ENCODE measurements at places on chromosomes 5 and 9.

DNA sequence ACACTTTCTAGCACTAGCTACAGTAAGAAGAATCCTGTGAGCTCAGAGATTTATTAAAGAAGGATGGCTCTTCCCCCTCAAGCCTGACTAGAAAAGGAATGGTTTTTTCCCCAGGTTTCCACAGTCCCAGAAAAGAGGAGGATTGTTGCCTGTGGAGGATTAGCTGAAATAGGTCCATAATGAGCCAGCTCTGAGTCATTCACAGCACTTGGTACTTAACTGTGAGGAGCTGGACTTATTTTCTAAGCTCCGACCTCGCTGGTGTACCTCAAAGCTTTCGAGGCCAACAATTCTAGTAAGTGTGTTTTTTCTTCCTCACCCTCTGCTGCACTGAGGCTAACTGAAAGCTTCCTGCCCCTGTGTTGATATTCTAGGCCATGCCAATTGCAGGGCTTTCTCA, 222.5 kb upstream of the IL12B start:
- no peak for DNase-seq

DNA sequence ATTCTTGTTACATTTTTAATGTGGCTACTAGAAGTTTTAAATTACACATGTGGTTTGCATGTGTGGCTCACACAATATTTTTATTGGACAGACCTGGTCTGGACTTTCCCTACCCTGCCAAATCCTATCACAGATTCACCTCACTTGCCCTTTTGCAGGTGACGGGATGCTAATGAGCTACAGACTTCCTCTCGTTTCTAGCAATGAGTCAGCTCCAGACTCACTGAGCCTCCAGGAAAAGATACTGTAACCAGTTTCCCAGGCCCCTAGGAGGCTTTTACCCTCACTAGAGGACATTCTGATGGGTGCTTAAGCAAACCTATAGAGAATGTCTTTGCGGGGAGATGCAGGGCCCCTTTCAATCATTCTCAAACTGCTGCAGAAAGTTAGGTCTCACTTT, 135.4 kb downstream of the WDR41 start:
- DNase-seq: no peak

DNA sequence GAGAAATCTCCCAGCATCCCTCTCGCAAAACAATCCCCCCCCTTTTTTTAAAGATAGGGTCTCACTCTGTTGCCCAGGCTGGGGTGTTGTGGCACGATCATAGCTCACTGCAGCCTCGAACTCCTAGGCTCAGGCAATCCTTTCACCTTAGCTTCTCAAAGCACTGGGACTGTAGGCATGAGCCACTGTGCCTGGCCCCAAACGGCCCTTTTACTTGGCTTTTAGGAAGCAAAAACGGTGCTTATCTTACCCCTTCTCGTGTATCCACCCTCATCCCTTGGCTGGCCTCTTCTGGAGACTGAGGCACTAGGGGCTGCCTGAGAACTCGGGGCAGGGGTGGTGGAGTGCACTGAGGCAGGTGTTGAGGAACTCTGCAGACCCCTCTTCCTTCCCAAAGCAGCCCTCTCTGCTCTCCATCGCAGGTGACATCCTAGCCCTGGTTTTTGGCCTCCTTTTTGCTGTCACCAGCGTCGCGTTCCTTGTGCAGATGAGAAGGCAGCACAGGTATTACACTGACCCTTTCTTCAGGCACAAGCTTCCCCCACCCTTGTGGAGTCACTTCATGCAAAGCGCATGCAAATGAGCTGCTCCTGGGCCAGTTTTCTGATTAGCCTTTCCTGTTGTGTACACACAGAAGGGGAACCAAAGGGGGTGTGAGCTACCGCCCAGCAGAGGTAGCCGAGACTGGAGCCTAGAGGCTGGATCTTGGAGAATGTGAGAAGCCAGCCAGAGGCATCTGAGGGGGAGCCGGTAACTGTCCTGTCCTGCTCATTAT, 6.8 kb downstream of the CA9 start:
- DNase-seq: no peak

DNA sequence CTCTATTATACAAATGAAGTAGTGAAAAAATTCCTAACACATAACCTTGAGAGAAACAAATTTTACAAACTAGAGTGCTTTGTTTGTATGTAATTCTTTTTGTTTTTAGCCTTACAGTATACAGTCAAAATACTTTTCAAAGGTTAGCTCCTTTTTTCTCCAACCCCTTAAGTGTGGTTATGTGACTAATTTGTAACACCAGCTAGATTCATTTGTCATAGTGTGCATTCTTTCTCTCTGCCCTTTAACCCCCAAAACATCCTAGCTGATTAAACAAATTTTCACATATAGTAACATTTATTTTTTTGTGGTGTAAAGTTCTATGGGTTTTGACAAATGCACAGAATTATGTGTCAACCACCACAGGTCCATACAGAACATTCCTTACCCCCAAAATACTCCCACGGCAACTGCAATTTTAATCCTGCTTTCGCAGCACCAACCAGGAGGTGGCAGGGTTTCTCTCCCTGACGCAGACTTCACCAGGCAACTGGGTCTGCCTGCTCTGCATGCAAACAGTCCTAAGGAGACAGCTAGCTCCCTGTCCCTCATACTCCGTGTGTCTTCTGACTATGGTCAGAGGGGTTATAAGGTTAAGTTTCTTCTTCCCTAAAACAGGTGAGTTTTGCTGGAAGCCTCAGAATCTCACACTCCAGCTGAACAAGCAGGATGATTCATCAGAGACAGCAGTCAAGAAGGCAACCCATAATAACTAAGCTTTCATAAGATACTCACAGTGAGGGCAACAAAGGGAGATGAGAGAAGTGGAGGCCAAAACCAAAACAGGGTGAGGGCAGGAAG, 44.5 kb upstream of the NR5A1 start:
- DNase-seq: no peak

- no peak for DNase-seq
Observed at GRCh38 chr9:79939819-79940218, 368.1 kb downstream of the TLE4 start.

DNA sequence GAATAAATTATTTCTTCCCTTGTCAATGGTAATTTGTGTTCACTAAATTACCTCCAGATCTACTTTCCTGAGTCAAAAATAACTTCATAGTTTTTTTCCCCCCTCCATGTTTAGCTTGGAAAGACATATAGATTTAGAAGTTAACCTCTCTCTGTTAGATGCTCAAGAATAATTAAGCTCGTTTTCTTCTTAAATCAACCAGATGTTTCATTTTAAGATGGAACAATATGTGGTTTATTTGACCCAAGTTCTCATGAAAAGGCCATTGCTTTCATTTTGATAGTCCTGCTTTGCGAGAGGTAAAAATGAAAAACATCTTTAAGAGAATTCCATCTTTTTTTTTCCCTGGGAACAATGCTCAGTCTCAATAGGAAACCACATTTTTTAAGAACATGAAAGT, 27.7 kb upstream of the GAS1 start:
- no peak for DNase-seq

- DNase-seq: no peak
Observed at GRCh38 chr5:73170522-73170921, 2.5 kb upstream of the TMEM174 start.

GRCh38 chr5:179124853-179125788, 64.9 kb downstream of the ZNF354C start:
- DNase-seq: peak; percentile 46

DNA sequence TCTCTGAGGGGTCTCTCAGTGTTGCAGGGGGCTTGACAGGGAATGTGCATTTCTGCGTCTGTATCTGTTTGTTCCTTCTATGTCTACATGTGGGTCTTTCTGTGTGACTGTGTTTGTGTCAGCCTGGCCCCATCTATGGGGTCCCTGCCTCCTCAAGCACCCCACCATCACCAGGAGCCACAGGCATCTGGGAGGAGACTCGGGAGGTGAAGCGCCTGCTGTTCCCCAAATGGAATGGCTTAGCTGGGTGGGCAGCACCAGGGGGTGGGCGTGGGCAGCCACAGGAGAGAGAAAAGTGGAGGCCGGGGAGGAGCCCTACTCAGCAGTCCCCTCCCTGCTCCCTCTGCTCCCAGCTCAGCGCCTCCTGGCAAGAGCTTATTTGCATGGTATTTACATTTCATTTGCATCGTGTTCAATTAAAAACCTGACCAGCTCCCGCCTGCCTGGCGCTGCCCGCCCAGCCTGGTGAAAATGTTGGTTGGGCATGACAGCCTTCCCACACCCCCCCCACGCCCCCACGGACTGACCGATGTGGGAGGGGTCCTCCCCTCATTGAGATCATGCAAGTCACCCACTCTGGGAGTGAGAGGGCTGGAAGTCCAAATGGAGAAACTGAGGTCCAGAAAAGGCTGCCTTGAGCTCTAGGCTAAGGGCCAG, 50.5 kb downstream of the CXXC5 start:
- peak; percentile 79 for DNase-seq

- DNase-seq: no peak
Observed at GRCh38 chr9:120616966-120617935, 37.3 kb upstream of the CDK5RAP2 start.

DNA sequence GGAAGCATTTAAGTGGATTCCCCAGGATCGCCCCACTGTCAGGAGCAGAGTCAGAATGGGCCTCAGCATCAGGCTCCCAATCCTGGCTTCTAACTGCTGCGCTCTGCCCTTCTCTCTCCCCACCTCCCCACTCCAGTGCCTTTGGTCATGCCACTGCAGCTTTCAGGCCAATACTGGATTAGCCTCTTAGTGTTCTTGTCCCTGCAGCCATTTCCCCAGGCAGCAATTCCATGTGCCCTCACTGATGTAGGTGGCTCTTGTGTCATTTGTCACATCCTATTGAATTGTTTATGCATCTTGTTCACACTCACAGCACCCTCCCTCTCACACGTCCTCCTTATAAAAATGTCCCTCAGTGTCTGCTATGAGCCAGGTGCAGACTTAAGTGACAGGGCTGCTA, 544.2 kb upstream of the DAP start:
- no peak for DNase-seq

GRCh38 chr5:133122711-133123110, 70.9 kb downstream of the HSPA4 start:
- no peak for DNase-seq

- DNase-seq: no peak
Observed at GRCh38 chr5:152619756-152620155, 214.7 kb upstream of the NMUR2 start.

DNA sequence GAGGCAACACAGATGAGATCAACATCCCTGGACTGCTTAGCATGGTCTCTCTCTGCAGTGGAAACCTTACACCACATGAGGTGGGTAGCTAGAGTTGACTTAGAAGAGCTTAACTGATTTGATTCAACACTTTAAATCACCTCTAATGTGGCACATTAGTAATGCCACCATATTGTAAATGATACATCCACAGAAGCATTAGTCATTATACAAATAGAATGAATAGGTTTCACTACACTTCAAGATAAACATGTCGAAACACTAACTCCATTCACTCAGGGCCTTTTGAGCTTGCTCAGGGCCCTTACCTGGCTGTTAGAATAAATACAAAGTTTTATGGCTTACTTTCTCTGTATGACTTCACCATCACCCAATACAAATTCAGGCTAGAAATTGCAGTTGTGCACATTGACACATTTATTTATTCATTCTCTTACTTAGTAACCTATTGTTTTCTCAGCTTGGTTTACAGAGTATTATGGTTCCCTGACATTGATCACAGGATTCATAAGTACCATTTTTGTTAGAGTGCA, 9.3 kb upstream of the SMAD5 start:
- no peak for DNase-seq

GRCh38 chr5:178194026-178194425, 6.9 kb upstream of the GMCL2 start:
- no peak for DNase-seq

GRCh38 chr9:137240318-137240840, 708 bp upstream of the TUBB4B start:
- DNase-seq: peak; percentile 79

- no peak for DNase-seq
Observed at GRCh38 chr9:93958121-93958818, 3.1 kb upstream of the BARX1 start.

DNA sequence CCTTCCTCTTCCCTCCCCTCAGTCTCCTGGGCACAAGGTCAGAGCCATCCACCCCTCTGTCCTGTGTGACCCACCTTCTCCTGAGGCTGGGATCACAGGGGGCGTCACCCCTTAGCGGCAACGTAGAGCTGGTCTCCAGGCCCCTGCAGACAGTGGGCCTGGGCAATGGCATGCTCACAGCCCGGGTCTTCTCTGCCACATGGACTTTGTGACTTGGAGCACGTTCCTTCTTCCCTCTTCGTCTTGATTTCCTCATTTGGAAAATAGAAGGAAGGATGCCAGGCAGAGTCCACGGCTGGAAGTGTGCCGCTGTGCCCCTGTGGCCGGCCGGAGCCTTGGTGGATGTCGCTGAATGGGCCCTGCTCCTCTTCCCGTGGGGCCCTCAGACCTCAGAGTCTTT, 10.0 kb downstream of the RXRA start:
- DNase-seq: no peak

DNA sequence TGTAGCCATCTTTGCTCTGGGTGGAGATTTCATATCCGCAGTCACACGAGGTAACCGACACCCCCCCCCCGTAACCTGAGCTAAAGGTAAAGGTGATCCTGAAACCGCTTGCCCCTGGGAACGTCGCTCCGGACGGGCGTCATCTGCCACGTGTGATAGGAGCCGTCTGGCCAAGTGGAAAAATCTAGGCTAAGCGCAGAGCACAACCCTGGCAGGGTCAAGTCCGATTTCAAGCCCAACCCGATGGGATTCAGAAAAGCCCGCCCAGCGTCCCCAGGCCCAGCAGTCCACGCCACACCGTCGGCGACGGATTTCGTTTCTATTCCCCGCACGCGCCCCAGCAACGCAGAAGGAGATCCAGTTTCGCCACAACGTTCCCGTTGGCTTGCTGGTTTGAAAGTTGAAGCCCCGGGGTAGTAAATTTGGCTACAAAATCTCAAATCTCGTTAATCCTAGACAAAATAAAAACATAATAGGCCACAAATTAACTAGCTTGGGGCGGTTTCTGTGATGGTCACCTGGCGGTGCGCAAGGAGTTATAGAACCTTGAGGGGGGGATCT, 32.4 kb upstream of the NFIB start:
- no peak for DNase-seq

DNA sequence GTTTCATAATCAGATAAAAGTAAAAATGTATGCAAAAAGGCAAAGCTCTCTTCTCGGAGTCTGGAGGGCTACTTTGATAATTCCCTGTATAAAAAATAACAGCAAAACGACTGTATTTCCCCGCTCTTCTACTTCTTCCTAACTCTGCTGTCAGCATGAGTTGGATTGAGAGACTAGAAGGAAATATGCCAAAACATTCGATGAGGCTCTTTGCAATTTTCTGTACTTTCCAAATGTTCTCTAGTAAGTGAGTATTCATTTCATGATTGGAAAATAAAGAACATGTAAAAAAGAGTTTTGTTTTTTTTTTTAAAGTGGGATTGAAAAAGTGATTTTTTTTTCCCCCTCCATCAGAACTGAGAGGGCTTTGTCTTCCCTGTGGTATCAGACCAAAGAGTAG, 677.5 kb downstream of the ACTL7B start:
- no peak for DNase-seq

DNA sequence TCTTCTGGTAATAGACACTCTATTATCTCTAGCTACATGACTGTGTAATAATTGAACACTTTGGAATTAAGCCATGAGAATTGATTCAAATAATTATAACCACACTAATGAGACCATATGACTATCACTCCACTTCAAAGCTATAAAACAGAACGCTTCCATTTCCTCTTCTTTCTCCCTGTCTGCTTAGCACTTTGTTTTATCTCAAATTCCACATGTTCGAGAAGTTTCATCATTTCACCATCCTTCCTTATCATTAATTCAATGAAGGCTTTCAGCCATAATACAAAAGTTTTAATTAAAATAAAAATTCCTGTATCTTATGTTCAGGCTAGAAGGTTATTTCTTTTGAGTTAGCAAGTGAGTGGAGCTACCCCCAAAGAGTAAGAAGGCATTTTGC, 7.4 kb upstream of the DCTN4 start:
- DNase-seq: no peak

- DNase-seq: no peak
Observed at GRCh38 chr5:180792965-180793287, 9.7 kb downstream of the MGAT1 start.
